NCI-H187 (cell line): ENCODE measurements at places on chromosomes 5 and 9.

- DNase-seq = no peak
Measured at GRCh38 chr5:57450991-57451876, 31.4 kb downstream of the ACTBL2 start.

- no peak for DNase-seq
Measured at GRCh38 chr5:106258591-106259125, 1412.1 kb downstream of the EFNA5 start.

- no peak for DNase-seq
Measured at GRCh38 chr5:133739181-133739780, 126.9 kb upstream of the FSTL4 start.

GRCh38 chr5:82719368-82719767 lies 357.8 kb downstream of the TMEM167A start:
- DNase-seq = no peak

DNA sequence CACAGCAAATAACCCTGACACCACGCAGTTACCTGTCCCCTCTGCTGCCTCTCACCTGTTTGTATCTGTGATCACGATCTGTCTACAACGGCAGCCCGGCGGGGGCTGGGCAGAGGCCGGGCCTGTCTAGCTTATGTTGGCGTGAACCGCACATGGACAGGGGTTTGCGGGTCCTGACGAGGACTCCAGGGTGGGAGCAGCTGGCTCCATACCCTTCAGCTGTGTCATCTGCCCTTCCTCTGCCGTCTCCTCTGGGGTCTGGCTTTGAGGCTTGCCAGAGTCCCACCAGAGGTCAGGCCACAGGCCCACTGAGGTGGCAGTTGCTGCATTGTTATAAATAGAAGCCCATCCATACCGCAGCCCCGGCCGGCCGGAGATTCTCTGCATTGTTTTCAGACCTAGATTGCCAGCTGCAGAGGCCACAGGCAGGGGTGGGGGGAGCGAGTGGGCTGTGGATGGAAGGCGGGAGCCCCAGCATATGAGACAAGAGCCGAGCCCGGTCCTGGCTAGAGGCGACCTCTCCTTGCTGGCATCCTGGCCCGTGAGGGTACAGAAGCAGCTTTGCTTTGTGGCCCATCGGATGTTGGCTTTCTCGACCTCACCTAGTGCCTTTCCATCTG lies 37.8 kb downstream of the FAM78A start:
- no peak for DNase-seq

- no peak for DNase-seq
Measured at GRCh38 chr5:68230285-68230684, 14.7 kb downstream of the PIK3R1 start.

DNA sequence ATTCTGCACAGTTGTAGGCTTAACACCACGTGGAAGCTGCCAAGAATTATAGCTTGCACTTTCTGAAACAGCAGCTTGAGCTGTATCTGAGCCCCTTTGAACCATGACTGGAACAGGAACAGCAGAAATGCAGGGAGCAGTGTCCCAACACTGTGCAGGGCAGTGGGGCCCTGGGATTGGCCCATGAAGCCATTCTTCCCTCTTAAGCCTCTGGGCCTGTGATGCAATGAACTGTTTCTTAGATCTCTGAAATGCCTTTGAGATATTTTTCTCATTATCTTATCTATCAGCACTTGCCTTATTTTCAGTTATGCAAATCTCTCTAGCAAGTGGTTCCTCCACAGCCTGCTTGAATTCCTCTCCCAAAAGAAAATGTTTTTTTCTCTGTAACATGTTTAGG lies 87.0 kb upstream of the MTAP start:
- no peak for DNase-seq

- DNase-seq = no peak
Measured at GRCh38 chr5:156251076-156251475, 75.9 kb upstream of the SGCD start.

GRCh38 chr9:114230068-114230467 lies 74.7 kb downstream of the COL27A1 start:
- no peak for DNase-seq

DNA sequence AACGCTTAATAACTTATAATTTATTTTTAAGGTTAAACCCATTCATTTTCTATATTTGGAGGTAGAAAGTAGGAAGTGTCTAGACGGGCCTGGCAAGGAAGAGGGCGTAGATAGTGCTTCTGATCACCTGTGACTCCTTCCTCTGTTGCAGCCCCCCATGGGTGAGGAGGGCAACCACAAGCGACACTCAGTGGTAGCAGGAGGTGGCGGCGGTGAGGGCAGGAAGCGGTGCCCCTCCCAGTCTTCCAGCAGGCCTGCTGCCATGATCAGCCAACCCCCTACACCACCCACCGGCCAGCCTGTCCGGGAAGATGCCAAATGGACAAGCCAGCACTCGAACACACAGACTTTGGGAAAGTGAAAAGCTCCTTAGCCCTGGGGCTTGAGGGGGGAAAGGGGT lies 36.7 kb downstream of the FAXDC2 start:
- no peak for DNase-seq

- DNase-seq = no peak
Measured at GRCh38 chr9:93473411-93473810, 20.0 kb upstream of the FAM120AOS start.

- no peak for DNase-seq
Measured at GRCh38 chr9:71602652-71603051, 165.7 kb downstream of the CEMIP2 start.

- no peak for DNase-seq
Measured at GRCh38 chr9:121767171-121767769, 115.8 kb downstream of the DAB2IP start.
